ENCODE measurements at places on chromosomes 5 and 9.

DNA sequence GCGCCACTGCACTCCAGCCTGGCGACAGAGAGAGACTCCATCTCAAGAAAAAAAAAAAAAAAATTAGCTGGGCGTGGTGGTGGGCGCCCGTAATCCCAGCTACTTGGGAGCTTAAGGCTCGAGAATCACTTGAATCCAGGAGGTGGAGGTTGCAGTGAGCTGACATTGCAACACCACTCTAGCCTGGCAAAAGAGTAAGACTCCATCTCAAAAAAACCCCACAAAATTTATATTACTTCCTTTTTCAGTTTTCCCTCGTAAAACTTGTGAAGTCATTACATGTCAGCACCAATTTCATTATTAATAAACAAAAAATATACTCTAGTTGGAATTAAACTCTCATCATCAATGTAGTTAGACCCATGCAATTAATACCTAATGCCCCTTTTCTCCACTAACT, 43.9 kb downstream of the SHLD3 start:
- no peak for DNase-seq

DNA sequence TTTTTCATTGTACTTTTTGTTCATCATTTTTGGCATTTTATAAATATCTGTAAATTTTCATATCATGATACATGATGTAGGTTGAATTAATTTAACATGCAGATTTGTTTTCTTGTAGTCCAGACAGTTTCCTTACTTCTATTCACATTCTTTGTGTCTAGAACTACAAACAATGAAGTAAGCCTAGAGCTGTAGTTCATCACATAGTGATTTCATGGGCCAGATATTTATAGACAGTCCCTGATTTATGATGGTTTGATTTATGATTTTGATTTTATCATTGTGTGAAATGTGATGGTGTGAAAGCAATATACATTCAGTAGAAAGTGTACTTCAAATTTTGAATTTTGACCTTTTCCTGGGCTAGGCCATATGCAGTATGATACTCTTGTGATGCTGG, 139.0 kb downstream of the ARHGEF28 start:
- no peak for DNase-seq

DNA sequence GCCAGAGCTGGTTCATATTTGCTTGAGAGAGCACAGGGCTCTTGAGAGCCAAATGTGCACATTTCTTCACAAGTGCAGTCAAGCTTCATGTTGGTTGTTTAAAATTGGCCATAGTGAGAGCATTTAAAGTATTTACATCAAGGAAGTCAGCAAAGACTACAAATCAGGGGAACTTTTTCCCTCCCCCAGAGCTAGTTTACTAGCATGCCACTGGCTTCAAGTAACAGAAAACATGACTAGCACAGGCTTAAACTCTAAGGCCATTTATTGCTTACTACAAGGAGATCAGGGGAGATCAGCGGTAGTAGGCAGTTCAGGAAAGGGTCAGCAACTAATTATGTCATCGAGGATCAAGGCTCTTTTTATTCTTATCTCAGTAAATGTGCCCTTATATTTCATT, 11.0 kb upstream of the CCDC171 start:
- DNase-seq = no peak

DNA sequence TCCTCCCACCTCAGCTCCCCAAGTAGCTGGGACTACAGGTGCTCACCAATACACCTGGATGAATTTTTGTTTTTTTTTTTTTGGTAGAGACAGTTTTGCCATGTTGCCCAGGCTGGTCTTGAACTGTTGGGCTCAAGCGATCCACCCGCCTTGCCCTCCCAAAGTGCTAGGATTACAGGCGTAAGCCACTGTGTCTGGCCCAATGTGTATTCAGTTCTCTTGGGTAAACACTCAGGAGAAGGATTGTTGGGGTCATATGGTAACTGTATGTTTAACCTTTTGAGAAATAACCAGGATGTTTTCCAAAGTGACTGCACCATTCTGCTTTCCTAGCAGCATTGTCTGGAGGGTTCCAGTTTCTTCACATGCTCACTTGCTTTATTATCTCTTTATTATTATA, 67.4 kb downstream of the TNPO1 start:
- no peak for DNase-seq

DNA sequence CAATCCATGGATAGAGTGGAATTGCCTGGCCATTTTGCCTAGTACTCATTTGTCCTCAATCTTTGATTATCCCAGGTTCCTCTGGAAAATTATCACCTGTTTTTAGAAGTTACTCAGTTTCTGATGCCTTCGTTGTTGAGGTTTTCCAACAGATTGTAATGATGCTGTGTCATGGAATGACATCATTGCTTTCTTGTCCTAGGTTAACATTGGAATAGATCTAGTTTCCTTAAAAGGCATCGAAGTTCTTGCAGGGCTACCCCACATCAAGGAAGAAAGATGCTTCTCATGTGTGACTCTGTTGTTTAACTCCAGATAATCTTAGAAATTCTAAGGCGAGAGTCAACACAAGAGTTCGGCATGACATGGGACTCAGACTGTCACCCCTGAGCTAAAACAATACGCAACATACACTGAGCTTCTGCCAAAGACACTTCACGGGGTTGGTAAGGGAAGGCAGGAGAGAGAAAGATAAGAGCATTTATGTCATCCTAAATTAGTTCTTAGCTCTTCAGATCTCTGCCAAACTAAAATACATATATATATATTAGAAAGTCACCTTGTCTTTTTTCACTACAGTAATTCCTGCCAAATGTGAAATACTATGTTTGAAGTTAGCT, 293.2 kb upstream of the WWC1 start:
- DNase-seq = no peak

DNA sequence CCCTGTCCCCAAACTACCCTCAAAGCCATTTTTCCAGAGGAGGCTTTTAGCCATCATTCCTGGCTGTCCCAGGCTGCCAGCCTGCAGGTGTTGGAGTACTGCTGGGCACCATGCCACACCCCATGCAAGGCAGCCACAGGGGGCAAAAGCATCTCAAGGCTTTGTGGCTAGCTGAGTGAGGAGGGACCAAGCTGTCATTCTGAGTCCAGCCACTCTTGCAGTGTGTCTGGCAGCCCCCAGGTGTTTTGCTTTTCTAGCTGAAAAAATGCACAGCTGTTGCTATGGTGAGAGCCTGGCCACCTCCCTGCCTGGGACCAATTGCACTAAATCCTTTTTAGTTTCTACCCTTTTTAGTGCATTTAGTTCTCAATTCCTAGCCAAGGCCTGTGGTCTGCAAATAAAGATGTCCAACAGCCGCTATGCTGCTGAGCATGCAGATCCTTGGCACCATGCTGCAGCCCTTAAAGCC, 50.4 kb upstream of the PTGS1 start:
- no peak for DNase-seq

DNA sequence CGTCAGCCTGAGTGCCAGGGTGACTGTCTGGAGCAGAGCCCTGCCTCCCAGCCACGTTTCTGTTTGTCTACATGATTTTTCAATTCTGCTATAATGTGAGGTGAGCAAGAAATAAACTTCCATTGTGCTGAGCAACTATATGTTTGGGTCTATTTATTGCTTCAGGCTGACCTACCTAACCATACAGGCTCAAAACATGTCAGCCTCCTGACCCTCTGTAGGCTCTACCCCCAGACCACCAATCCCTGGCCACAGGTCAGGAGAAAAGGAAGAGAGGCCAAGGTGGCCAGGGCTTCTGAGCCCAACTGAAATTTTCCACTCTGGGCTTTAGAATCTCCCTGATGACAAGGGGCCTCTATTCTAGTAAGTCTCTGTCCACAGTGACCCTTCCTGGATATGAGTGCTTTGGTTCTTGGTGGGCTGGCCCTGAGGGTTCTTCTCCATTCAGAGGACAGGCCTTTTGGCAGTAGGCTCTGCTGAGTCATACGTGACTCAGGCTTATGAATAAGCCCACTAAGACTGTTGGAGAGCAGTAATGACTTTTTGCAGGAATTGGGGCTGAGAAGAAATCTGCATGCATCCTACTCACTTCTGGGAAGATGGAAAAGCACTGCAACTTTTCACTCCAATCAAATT, 117.2 kb upstream of the TBCA start:
- DNase-seq = no peak

- no peak for DNase-seq
Measured at GRCh38 chr9:120358877-120359276, 221.1 kb downstream of the CDK5RAP2 start.

DNA sequence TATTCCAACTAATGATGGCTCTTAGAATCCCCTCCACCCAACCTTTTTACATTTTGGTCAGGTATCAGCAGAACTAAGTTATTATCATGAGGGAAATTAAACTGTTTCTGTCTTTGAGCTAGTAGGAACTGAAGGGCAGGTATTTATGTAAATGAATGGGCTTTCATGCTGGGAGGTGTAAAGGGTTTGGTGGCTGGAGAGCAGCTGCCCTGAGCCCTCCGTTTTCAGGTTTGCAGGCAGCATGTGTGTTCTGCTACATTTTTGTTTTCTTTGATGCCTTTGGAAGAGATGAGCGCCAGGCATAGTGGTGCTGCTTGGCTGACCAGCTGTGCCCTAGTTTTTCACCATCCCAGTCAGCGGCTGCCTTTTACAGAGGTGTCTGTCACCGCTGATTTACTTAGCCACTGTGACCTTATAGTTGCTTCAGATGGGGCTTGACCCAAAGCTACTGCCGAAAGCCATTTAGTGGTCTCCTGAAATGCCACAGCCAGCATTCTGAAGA, 231.9 kb downstream of the MAST4 start:
- DNase-seq = no peak

DNA sequence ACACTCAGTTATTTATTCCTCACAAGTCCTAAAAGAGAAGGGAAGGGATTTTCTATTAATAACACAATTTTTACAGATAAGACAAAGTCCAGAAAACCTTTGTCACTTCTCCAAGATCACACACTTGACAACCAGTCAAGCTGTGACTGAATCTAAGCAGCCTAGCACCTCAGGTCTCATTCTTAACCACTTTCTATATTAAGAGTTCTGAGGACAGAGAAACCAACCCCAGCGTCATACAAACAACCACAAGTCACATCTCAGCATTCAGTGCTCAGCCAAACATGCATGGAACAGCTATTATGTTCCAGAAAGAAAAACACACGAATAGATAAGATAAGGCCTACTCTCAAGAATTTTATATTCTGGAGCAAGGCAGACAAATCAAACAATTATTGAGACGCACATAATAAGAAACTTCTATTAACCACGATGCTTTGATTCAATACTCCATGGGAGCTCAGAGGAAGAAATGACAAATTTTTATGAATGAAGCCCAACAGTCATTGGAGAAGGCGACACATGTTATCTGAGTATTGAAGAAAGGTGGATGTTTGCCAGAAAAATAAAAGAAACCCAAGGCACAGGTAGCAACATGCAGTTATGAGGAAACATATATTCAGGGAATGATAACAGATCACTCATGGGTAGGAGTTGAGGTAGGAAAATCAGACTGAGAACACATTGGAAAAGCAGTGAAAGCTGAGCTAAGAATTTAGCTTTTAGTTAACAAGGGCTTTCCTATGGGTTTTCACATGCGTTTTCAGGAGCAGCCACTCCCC, 113.1 kb downstream of the HTR4 start:
- DNase-seq = no peak

- DNase-seq = peak; percentile 66
Measured at GRCh38 chr5:141692919-141693725, 11.1 kb upstream of the ARAP3 start.

DNA sequence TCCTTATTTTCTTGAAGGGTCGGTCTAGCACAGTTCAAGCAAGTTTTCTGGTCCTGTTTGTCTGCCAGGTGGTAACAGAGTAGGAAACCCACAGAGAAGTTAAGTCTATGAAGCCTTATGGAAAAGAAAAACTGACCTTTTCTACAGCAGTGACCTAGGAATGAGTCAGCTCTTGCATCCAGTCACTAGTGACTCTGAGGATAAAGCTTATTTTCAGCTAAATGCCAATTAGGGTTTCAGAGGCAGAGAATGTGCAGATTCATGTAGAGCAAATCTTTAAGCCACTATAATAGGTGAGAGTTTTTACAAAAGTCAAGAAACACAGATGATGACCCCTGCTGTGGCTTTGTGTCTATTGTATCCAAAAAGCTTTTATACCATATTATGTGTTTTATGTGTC, 100.7 kb downstream of the CWC27 start:
- no peak for DNase-seq

- DNase-seq = no peak
Measured at GRCh38 chr5:88878976-88879375, 4.0 kb downstream of the MEF2C start.

GRCh38 chr9:36045610-36046009, 8.9 kb downstream of the RECK start:
- no peak for DNase-seq

GRCh38 chr5:95988094-95988493, 26.4 kb upstream of the ELL2 start:
- no peak for DNase-seq

DNA sequence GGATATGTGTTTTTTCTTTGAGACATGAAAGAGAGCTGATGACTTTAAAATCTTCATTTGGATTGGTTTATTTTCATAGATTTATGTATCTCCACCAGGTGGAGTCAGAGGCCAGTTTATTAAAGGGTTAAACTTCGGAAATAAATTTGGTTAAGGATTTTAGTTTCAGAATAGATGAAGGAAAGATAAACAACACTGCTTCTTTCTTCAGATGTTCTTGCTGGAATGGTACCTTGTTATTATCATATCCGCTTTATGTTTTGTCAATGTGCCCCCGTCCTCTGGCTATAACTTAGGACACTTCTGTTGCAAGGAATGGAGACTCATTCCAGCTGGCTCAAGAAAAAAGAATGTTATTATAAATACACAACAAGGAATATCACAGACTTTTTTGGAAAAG, 81.2 kb downstream of the ALDH1A1 start:
- no peak for DNase-seq

GRCh38 chr5:82931110-82931509, 146.1 kb downstream of the TMEM167A start:
- DNase-seq = no peak

DNA sequence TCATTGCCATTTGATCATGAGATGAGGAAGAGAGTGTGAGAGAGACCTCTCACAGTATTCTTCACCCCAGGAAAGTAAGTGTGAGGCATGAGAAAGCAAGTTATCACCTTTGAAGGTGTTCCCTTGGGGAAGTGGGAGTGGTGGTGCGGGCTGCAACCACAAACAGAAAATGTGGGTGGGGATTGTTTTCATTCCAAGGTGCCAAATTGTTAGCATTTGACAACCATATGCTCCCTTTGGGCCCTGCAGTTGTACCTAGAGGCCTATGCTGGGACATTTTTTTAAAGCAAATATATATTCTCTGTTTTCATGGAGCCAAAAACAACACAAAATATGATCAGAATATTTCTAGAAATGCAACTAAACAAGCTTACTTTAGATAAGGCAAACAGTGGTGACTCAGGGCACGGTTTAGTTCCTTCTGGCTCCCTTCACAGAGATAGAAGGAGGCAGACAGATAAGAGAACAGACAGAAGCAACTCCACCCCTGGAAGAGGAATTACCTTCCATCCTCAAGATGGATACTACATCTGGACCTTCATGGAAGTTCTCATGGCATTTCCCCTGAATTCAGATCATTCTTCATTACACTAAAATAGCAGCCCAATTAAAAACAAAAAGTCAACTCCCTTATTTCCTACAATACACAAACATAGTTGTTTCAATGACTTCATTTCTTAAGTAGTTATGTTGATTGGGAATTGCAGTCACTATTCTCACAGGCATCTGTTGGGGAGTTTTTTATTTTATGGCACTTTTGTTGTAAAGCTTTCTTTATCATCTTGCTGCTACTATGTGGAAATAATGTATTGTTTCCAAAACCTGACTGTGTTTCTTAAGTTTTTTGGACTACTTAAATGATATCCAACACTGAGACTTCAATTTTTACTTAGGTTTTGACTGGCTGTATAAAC, 416.6 kb downstream of the PLK2 start:
- DNase-seq = no peak
